ENCODE measurements at places on chromosomes 2 and 18.
A peak's percentile ranks its signal among the peaks of the same experiment; 100 is the strongest.

- DNase-seq = no peak
Observed at GRCh38 chr2:68152681-68153347, 4.9 kb upstream of the PNO1 start.

GRCh38 chr2:69131983-69132675 lies 119.2 kb downstream of the ANTXR1 start:
- no peak for DNase-seq

GRCh38 chr2:2015646-2016045 lies 271.3 kb upstream of the PXDN start:
- no peak for DNase-seq

DNA sequence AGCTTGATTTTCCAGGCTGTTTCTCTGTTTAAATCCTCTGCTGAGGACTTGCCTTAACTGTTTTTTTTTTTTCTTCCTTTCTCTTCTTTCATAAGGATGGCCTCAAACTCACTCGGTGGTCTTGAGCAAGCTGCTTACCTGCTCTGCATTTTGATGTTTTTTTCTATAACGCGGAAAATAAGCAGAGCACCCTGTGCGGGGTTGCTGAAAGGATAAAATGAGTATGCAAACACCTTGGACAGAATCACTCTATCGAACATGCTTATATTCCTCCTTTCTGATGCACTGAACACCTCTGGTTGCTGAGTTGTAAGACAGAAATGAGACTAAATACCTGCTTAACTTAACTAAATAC lies 41.1 kb upstream of the DSC1 start:
- DNase-seq = no peak

DNA sequence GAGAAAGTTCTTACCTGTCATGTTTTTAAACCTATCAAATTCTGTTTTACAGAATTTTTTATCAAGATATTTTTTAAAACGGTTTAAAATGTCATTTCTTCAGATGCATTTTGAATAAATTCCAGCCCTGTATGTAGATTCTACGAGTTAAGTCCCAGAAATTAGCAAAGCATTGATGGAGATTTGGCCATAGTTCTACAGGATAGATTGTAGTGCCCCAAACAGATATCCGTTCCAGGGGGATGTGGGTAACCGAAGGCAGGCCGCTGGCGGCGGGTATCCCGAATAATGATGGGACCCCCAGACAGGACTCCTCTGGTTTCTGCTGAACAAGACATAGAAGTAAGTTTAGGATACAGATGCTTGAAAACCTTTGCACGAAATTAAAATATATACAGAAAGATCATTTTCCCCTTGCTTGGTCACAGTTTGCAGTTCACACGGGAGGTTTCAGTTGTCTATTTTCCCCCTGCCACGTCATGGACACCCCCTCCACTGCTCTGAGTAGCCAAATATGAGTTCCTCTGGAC lies 755 bp downstream of the NOL4 start:
- no peak for DNase-seq

DNA sequence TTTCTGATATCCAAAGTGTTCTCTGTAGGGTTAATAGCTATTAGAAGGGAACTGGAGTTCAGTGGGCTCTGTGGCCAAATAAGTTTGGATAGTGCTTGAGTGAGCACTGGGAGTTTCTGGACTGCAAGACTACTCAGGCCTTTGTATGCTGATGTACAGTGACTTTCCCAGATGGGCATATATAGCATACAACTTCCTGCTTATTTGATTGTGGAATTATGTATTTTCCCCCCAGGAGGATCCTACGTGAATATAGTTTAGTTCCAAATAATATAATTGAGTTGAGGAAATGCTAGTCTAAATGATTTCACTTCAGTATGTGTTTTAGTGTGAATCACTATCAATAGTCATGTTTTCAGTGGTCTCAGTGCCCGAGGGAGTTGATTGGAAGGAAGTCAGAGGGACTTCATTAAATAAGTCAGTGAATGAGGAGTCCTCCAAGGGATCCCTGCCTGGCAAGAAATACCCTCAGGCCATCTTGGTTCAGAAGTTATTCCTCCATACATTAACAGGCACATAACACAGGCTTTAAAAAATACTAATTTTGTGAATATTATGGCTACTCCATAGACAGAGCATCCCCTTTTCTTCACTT lies 251.4 kb downstream of the PRKCE start:
- DNase-seq = no peak

- no peak for DNase-seq
Observed at GRCh38 chr18:36589857-36590543, 238.8 kb downstream of the TPGS2 start.

DNA sequence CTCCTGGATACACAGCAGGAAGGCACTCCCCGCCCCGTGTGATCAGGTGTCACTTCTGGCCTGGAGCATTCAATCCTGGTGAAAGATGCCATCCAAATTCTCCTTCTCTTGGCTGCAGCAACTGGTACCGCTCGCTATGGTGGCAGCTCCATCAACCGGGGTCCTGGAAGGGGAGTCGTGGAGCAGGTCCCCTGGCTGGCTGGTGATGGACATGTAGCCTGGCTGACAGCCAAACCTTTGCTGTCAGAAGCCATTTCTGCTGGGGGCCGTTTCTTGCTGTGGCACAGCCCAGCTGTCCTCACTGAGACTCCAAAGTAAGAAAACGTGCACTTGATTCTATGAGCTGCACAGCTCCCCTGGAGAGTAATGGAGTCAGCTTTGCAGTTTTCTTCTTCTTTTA lies 7.1 kb upstream of the CYS1 start:
- no peak for DNase-seq

DNA sequence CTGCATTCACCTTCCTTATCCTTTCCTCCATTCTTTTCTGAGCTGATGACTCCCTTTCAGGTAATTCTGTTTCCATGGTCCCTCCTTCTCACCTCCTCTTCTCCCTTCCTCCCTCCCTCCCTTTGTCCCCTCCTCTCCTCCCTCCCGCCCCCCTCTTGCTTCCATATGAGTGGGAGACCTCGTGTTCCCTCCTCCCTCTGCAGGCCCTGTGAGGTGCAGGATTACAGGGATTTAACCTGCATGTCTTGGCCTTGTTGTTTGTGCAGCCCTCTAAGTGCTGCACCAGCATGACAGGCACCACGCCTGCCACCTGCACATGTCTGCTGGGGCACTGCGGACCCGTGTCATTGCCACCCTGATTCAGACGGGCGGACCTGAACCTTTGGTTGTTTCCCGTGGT lies 103.1 kb downstream of the SNTG2 start:
- DNase-seq = no peak

- DNase-seq = no peak
Observed at GRCh38 chr2:82282111-82282882, 1977.7 kb upstream of the LRRTM1 start.

- no peak for DNase-seq
Observed at GRCh38 chr18:1306641-1307040, 402.0 kb downstream of the ADCYAP1 start.

GRCh38 chr2:5145801-5146200 lies 546.4 kb upstream of the SOX11 start:
- no peak for DNase-seq

DNA sequence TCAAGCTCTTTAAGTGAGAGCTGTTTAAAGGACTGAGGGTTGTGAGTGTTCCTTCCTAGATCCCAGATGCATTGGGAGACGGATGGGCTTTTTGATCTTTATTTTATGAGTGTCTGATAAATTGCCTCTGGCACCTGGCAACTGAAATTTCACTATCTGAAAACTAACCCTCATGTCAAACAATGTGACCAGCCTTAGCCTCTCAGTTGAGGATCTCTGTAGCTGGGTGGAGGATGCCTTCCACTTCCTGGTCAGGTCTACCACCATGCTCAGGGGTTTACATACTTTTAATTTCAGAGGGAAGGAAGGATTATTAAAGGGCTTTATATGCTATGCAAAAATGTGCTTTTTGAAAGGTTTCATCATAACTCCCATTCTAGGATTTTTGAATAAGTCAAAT lies 70.5 kb upstream of the NT5C1B start:
- no peak for DNase-seq

DNA sequence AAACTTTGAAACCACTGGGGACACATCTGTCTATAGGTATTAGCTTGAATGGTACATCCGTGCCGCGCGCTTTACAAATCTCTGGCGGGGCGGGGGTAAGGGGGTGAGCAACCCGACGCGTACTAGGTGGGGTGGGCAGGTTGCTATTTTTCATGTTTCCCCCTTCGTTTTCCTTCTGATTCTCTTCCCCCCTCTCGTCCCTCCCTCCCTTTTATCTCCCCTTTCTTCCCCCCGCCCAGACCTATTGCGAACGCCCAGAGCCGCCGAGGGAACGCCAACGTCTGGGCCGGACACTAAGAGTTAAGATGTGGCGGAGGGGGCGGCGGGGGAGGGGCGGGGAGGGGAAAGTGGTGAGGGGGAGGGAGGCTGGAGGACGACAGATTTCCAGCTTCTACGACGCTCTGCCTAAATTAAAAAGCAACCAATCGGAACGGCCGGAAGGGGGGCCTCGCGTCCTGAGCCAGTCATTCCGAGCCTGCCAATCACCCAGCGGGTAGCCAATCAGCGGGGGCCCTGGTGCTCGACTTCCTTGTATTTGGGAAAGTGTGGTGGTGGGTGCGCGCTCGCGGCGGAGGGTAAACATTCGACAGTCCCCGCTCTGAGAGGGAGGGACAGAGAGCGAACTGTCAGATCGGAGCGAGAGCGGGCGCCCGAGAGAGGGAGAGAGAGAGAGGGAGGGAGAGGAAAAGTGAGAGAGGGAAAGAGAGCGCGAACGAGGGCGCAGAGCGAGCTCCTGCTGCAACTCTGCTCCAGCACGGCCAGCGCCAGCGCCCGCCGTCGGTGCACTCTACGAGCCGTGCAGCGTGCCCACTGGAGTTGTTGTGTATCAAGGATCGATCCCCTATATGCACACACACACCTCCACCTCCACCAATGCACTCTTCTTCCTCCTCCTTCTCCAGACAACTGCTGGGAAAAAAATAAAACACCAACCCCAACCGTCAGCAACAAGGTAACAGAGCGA lies at the start of gene POU3F3:
Gene POU3F3 (plus strand): TSS at position 582 of the 964 bp plus-strand sequence. CDS start 1,396 bp downstream, outside the sequence.
- DNase-seq = peak; percentile 59

DNA sequence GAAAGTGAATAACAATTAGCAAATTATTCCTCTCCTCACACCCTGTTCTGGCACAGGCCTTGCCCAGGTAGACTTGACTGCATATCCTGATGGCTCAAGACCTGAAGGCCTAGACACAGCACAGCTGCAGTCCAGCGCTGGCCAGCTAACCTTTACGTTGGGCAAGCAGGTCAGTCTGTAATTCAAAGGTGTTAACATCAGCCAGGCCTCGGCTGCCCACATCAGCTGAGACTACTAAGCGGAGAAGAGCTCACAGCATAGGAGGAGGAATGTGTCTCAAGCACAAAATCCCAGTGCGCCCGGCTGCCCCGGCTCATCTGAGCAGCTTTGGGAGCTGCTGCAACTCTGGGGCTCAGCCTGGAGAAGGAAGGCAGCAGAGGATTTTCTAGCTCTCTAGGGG lies 33.5 kb upstream of the OTOF start:
- no peak for DNase-seq

DNA sequence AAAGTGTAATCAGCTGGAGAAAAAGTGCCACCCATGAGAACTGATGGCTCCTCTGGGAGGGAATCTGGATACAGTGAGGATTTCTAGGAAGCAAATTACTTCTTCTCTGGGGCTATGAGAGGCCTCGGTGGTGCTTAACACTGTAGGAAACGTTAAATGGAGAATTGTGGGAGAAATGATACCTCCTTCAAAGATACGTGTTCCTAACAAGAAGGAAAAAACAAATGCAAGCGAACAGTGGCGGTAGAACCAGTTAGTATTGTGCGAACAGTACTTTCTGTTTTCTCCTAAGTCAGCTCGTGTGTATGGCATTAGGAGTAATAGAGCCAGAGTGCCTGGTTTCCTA lies 587 bp upstream of the MTIF2 start:
- no peak for DNase-seq

DNA sequence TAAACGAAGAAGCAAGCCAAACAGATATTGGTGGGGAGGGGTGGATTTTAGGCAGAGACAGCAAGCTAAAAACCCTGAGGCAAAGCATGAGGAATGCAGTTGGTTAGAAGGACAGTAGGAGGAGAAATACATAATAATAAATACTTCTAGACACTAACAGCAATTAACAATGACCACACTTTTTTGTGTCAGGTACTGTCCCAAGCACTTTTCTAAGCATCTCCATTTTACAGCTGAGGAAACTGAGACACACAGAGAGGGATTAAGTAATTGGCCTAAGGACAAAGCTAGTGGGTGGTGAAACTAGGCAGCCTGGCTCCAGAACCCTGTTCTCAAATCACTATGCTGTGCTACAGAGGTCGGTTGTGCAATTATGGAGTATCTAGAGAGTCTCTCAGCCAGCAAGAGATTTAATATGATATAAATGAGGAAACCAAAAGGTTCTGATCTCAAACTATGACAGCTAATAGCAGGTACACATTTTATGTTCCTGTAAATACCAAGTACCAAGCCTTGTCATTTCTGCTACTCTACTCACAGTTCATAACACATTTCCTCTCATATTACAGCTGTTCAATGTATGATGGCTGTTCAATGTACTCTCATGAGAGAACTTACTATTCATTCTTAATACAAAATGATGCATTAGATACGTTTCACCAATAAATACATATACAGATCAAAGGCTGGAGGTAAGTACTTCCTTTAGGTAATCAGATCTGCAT lies 5.3 kb downstream of the MAP4K3 start:
- DNase-seq = no peak

- no peak for DNase-seq
Observed at GRCh38 chr18:55588870-55589595, 1.0 kb upstream of the TCF4 start.

- DNase-seq = no peak
Observed at GRCh38 chr2:234107861-234108260, 57.4 kb downstream of the SPP2 start.

GRCh38 chr2:188475945-188476344 lies 184.3 kb downstream of the GULP1 start:
- no peak for DNase-seq

- no peak for DNase-seq
Observed at GRCh38 chr2:224126440-224126839, 87.4 kb upstream of the SERPINE2 start.

GRCh38 chr2:107340955-107341354 lies 455.0 kb upstream of the ST6GAL2 start:
- DNase-seq = no peak

- no peak for DNase-seq
Observed at GRCh38 chr2:190822043-190822442, 58.6 kb upstream of the GLS start.

DNA sequence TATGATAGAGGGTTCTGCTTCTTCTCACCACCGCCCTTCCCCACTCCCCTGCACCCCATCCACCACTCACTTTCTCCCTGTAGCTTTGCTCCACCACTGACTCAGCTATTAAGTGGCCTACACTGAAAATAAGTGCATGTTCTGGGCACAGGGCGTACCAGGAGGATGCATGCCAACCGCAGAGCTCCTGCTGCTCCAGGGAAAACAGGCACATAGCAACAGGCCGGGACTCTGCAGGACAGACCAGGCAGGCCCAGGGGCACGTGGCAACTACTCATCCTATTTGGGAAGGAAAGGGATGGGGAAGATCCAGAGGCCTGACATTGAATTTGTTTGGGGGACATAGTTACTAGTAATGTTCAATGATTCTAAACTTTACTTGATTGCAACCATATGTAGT lies 28.4 kb downstream of the ARL4C start:
- no peak for DNase-seq

DNA sequence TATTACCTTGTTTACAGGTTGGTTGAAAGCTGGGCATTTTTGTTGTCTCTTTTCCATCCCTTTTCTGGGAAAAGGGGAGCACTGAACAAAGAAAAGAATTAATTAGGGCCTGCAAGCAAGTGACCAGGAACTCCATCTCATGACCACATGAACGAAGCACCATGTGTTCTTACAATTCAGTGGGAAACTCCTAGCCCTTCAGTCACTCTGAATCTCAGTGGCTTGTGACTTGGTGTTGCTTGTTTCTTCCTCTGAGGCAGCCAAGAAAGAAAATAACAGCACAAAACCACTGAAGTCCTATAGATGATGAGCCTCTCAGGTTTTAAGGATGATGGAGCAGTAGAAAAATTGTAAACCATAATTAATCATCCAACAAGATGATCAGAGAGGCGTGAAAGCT lies 129.1 kb upstream of the CAB39 start:
- DNase-seq = no peak
